ENCODE measurements at places on chromosomes 7 and 10. TPM values are rescaled to one million over a fixed set of nuclear protein-coding genes. Genes with fewer than 3 reads are reported as not detected.

- peaks cover 35% of the 10 kb centered on the region for H3K36me3 ChIP-seq
- peak overlapping the region; percentile 79 for H3K27ac ChIP-seq
Observed at GRCh38 chr10:104256335-104256961, 1.8 kb downstream of the GSTO1 start.

GRCh38 chr10:125152450-125153368 is 7.7 kb downstream of the CTBP2 start:
- no peak overlapping the region for H3K4me3 ChIP-seq
- H3K36me3 ChIP-seq: no peaks in the 10 kb centered on the region
- H3K27me3 ChIP-seq: peaks cover 51% of the 10 kb centered on the region
- H3K4me1 ChIP-seq: peaks cover 8% of the 10 kb centered on the region

NDUFB8 gene
- 175 TPM for total RNA-seq

RBM28 gene
- 27.3 TPM for total RNA-seq

- H3K27ac ChIP-seq: no peak overlapping the region
- peaks cover 15% of the 10 kb centered on the region for H3K4me1 ChIP-seq
- H3K27me3 ChIP-seq: no peaks in the 10 kb centered on the region
- no peaks in the 10 kb centered on the region for H3K36me3 ChIP-seq
Observed at GRCh38 chr7:151191544-151191943, 4.5 kb upstream of the ASB10 start.

- no peaks in the 10 kb centered on the region for H3K27me3 ChIP-seq
- no peak for DNase-seq
- no peak overlapping the region for H3K27ac ChIP-seq
- peaks cover 3% of the 10 kb centered on the region for H3K36me3 ChIP-seq
Observed at GRCh38 chr7:21912931-21913780, 32.5 kb downstream of the CDCA7L start.

MYOZ1 gene
- total RNA-seq: not detected

SFTPA1 gene
- total RNA-seq: 6.4 TPM

DNA sequence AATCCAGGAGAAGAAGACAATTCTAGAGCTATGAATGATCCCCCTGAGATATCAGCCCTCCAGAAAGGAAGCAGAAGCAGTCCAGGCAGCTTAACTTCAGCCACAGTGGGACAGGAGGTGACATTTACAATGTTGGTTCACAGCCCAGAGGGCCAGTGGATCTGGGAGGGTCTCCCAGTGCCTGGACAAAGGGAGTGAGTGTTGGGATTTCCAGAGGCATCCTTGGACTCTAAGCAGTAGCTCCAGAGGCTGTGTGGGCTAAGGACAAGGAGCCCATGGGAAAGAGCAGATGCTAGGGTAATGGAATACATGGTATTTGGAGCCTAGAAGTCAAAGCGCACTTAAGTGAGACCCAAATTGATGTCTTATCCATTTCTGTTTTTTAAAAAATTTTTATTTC is 97.4 kb upstream of the NUPR2 start:
- H3K27ac ChIP-seq: no peak overlapping the region
- no peaks in the 10 kb centered on the region for H3K36me3 ChIP-seq
- DNase-seq: no peak
- H3K27me3 ChIP-seq: no peaks in the 10 kb centered on the region

- no peak overlapping the region for H3K27ac ChIP-seq
- H3K27me3 ChIP-seq: no peaks in the 10 kb centered on the region
- DNase-seq: no peak
- H3K36me3 ChIP-seq: no peaks in the 10 kb centered on the region
Observed at GRCh38 chr10:58723966-58724365, 211.3 kb downstream of the BICC1 start.

LDB3 gene
- 0.07 TPM for total RNA-seq

OR2A12 gene
- total RNA-seq: not detected

- peaks cover 33% of the 10 kb centered on the region for H3K27me3 ChIP-seq
- H3K36me3 ChIP-seq: peaks cover 10% of the 10 kb centered on the region
- H3K27ac ChIP-seq: no peak overlapping the region
- DNase-seq: no peak
Observed at GRCh38 chr7:157274991-157275427, 61.8 kb upstream of the DNAJB6 start.

ASB10 gene
- total RNA-seq: not detected

GRCh38 chr7:30315589-30315988 is 31.2 kb downstream of the ZNRF2 start:
- H3K27me3 ChIP-seq: no peaks in the 10 kb centered on the region
- H3K27ac ChIP-seq: no peak overlapping the region
- no peak overlapping the region for H3K4me3 ChIP-seq
- no peaks in the 10 kb centered on the region for H3K36me3 ChIP-seq
- DNase-seq: no peak
- H3K4me1 ChIP-seq: no peaks in the 10 kb centered on the region

DNA sequence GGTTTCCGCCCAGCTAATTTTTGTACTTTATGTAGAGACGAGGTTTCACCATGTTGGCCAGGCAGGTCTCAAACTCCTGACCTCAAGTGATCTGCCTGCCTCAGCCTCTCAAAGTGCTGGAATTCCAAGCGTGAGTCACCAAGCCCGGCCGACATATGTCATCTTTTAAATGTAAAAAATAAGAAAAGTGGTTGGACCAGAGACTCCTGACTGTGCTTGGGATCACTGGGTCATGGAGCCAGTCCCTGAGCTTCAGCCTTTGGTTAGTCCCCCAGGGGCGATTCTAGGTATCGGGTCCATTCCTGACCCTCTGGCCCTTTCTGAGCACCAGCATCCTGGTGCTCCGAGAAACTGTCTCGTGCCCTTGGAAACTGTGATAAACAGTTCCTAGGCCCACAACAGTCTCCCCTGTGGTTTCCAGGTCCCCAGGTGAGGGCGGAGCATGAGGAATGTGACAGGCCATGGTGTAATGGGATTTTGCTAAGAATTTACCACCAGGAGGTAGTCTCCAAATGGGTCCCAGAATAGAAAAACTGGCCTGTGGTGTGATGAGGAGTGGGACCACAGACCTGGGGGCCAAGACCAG is 32.8 kb downstream of the UBTD1 start:
- H3K27ac ChIP-seq: no peak overlapping the region
- no peaks in the 10 kb centered on the region for H3K36me3 ChIP-seq
- H3K4me1 ChIP-seq: no peaks in the 10 kb centered on the region
- no peak overlapping the region for H3K4me3 ChIP-seq
- DNase-seq: no peak

GRCh38 chr10:97333351-97333600 is 1.3 kb downstream of the FRAT2 start:
- no peaks in the 10 kb centered on the region for H3K27me3 ChIP-seq
- no peak overlapping the region for H3K27ac ChIP-seq
- no peak for DNase-seq
- H3K4me1 ChIP-seq: peaks cover 11% of the 10 kb centered on the region
- peak overlapping the region; percentile 82 for H3K4me3 ChIP-seq

DNA sequence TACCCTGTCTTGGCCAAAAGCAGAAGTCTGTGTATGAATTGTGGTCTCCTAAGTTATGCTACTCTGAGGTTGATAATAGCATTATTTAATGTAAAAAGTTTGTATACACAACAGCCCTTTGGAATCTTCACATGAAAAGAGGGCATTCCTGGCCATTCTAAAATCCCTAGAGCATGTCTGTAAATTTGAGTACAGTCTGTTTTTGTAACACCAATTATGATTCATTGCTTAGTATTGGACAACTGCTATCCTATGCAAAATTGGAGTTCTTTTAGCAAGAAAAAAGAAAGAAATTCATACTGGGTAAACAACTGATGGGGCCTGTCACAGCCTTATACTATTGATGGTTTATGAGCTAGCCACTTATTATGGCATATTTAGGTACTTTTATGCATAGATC is 10.2 kb downstream of the CUTC start:
- H3K27me3 ChIP-seq: no peaks in the 10 kb centered on the region
- H3K27ac ChIP-seq: no peak overlapping the region
- DNase-seq: no peak
- H3K4me1 ChIP-seq: no peaks in the 10 kb centered on the region
- H3K4me3 ChIP-seq: no peak overlapping the region
- peaks cover 75% of the 10 kb centered on the region for H3K36me3 ChIP-seq

CUZD1 gene
- 4.9 TPM for total RNA-seq

DNA sequence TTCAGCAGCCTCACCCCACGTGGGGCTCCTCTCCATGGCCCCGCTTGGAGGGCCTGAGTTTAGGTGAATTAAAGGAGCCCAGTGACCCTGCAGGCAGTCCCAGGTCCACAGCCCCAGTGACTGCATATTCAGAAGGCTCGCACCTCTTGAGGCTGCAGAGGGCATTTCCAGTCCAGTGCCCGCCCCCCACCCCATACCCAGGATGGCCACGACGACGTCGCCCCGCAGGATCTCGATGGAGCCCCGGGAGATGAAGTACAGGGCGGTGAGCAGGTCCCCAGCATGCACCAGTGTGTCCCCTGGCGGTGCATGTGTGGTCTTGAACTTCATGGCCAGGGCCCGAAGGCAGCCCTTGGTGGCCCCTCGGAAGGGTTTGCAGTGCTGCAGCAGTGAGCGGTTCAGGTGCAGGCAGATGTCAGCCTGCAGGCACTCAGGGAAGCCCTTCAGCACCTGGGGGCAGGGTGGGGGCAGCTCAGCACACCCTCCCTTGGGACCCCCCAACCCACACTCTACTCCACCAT is 28.1 kb downstream of the KCNH2 start:
- H3K27ac ChIP-seq: no peak overlapping the region
- H3K27me3 ChIP-seq: no peaks in the 10 kb centered on the region
- no peak for DNase-seq
- no peaks in the 10 kb centered on the region for H3K4me1 ChIP-seq
- H3K4me3 ChIP-seq: no peak overlapping the region
- H3K36me3 ChIP-seq: no peaks in the 10 kb centered on the region

Data from T-cell (primary cell).